ENCODE measurements at places on chromosomes 13 and 19.

GRCh38 chr13:80168089-80168850 is 172.7 kb downstream of the SPRY2 start:
- DNase-seq, result no peak

- DNase-seq, result no peak
Observed at GRCh38 chr19:16380943-16381755, 56.5 kb downstream of the KLF2 start.

- DNase-seq, result no peak
Observed at GRCh38 chr19:4542896-4543841, 3.3 kb upstream of the LRG1 start.

GRCh38 chr19:29439021-29439420 is 86.8 kb upstream of the VSTM2B start:
- no peak for DNase-seq

DNA sequence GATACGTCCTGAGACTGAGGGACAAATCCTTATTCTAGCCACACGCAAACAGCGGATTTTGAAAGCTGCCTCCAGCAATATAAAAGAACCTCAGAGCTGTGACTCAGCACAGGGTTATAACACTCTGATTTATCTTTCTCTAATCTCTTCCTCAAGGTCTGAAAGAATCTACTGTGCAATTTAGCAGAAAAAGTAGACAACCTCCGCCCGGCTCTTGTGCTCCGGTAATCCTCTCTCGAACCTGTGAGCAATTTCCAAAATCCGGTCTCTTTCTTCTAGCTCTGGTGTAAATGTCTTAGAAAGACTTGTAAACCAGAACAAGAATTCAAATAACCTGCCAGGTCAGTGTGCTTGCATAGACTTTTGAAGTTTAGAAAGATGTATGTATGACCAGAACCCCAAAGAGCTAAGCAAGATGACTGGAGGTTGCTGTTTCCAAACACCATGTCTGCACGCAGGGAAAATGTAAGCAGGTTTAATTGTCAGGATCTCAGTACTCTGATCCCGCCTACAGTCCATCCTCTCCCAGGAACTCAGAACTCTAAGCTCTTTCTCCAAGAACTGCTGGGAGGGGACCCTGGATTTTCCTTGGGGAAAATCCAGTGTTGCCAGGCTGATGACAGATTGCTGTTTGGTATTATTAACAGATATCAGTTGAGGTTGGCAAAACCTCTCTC is 338.1 kb downstream of the RFC3 start:
- no peak for DNase-seq

DNA sequence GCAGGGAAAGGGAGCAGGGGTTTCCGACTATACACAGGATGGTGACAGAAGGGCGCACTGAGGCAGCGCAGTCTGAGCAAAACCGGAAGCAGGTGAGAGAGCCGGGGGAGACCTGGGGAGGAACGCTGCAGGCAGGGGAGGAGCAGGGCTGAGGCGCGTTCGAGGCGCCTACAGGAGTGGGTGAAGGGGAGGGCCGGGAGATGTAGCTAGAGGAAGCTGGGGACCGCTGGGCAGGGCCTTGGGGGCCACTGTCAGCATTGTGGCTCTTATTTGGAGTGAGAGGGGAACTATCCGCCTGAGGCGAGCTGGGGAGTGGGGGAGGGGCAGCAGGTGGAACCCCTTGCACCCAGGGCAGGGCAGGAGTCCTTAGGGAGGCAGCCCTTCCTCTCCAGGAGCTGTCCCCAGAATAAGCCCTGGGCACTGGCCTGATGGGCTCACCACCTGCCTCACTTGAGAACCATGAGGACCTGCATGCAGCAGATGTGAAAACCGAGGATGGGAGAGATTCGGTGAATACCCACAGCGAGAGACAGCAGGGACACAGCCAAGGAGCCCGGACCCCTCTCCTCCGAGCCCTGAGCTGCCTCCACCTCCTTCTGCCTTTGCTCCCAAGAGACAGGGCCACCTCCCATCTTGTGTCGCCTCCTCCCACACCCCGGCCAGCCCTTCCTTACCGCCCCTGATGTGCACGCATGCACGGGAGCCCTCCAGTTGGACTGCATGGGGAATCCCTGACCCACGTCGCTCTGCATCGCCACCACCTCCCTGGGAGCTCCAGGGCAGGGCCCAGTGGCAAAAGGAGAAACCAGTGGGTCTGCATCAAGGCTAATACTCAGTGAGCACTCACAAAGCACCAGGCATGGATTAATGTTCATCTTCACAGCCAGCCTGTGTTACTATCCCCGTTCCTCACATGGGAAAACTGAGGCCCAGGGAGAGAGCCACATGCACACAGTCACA is 10.3 kb downstream of the AKT2 start:
- DNase-seq, result peak; percentile 20

DNA sequence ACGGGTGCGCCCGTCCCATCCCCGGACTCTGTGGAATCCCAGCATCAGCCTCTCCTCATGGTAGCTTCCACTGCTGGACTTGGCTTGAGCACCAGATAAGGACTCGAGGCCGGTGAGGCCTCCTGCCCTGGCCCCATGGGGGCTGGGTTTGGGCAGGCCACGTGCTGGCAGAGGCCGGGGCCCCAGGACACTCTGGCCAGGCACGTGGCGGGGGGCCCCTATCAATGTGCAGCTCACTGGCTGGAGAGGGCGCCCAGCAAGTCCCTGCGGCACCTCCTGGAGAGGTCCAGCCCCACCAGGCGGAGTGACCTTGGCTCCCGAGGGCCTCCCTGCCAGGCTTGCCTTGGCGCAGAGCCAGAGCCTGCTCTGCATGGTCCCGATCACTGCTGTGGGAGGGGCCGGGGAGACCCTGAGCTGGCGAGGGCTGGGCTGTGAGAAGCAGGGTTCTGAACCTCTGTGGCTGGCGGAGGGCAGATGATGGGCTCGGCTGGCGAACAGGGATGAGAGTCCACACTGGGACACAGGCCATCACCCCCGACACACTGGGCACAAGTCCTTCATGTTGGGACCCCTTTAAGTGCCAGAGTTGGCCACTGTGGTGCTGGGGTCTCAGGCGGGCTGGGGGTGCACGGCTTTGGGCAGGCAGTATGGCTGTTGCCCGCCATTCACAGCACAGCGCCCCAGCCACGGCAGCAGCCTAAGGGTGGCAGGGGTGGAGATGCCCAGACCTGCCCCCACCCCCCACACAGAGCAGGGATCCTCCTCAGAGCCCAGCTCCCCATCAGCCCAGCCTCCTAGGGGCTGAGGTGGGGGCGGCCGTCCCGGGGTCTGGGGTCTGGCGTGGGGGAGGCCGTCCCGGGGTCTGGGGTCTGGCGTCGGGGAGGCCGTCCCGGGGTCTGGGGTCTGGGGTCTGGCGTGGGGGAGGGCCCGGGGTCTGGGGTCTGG is 19.1 kb downstream of the CEBPG start:
- DNase-seq, result no peak

GRCh38 chr13:73983109-73983508 is 151.1 kb downstream of the KLF12 start:
- no peak for DNase-seq

DNA sequence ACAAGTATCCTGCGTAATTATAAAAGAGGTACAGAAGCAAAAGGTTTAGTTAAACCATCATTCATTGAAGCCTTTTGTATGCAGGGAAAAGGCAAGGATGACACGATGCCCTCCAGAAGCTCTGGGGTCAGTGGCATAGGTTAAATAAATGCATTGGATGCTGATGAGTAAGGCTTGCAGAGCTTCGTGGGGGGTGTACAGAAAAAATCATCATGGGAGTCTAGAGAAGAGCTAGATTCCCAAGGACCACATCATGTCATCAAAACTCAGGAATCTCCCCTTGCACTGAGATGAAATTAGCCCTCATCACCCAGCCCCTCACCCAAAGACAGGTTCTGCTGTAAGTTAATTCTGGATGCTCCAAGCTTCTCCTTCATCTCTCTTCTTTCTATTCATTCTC is 8.3 kb downstream of the FPR1 start:
- DNase-seq, result no peak

DNA sequence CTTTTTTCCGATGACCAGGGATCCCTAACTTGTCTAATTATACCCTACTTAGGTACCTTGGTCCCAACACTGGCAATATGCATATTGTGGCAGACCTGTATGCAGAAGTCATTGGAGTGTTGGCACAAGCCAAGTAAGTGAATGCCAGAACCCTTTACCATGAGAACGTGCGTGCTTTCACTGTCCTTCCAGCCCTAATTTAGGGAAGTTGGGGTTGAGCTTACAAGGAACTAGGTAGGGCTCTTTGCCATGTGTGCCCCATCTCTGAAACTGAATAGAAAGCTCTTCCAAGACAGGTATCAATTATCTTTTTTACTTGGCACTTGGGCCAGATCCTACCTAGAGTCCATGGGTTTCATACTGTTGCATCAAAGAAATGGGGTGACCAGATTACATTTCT is 93.2 kb downstream of the FRY start:
- DNase-seq, result no peak

- DNase-seq, result no peak
Observed at GRCh38 chr13:77521595-77522367, 13.7 kb upstream of the SCEL start.

DNA sequence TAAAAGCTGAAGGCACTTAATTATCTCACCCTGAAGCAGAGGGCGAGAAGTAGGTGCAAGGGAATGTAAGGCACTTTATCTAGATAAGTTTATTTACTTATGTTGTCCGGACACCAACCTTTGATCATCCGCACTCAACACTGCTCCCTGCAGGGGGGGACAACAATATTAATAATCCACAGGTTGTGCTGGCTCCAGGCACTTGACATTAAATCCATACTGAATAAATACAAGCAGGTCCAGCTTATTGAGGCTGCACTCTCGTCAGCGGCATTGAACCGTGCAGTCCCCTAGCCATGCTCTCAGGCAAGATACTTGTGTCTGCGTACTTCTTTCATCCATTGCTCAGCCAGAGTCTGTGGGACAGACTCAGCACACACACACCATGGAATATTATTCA is 374.5 kb upstream of the NBEA start:
- no peak for DNase-seq

- no peak for DNase-seq
Observed at GRCh38 chr13:37138169-37138568, 32.7 kb upstream of the CSNK1A1L start.

DNA sequence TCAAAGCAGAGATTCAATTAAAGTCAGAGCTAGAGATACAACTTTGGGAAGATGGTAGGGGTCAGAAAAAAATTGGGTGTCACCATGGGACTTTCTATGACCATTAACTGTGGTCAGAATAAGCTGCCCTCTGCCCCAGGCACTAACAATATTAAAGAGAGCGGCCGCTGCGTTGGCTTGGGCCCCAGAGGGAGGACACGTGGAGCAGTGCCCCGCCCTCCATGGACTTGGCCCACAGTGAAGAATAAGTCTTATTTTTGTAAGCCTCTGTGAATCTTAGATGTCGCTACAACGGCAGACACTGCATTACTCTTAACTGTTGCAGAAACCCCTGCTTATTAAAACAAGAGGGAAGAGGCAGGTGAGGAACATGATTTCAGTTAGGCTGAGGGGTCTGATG is 172.7 kb downstream of the UQCRFS1 start:
- no peak for DNase-seq

- DNase-seq, result no peak
Observed at GRCh38 chr19:39053276-39054090, 21.1 kb upstream of the FBXO27 start.

- no peak for DNase-seq
Observed at GRCh38 chr19:46659151-46660007, 1.6 kb downstream of the DACT3 start.
